Islet precursor cell (in vitro differentiated cells): ENCODE measurements at places on chromosomes 5 and 9.

DNA sequence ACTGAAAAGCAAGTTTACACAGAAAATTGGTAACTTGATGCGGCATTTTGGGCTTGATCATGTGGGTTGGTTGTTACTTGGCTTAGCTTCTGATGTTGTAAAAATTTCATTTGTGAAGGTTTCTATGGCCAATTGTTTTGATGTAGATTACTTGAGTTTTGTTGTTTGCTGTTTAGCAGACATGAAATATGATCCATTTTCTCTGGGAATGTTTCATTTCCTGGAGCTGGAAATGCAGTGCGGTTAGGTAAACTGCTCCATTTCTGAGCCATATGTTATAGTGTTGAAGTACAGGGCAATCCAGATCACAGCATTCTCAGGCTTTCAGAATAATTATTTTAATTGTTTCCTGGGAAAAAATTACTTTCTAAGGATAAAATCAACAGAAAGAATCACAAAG is 396.9 kb downstream of the ENC1 start:
- no peak for DNase-seq

GRCh38 chr5:38263983-38264382 is 5.6 kb downstream of the EGFLAM start:
- no peak for DNase-seq

DNA sequence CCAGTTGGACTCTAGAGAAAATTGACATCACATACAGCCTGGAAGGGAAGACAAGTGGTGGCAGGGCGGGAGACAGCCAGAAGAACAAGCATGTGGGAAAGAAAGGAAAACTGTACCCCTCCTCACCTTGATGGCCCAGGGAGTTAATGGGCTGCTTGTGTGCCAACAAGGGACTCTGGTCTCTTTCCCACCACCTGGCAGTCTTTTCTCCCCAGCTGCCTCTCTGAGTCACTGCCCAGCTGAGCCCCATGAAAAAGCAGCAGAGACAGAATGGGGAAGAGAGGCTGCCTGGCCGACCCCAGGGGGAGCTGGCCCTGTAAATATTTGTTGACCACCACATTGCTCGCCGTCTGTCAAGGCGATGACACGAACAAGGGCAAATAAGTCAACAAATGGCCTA is 359.4 kb downstream of the ENC1 start:
- DNase-seq = peak; percentile 73

- DNase-seq = no peak
Observed at GRCh38 chr5:14824499-14824898, 47.1 kb downstream of the ANKH start.

DNA sequence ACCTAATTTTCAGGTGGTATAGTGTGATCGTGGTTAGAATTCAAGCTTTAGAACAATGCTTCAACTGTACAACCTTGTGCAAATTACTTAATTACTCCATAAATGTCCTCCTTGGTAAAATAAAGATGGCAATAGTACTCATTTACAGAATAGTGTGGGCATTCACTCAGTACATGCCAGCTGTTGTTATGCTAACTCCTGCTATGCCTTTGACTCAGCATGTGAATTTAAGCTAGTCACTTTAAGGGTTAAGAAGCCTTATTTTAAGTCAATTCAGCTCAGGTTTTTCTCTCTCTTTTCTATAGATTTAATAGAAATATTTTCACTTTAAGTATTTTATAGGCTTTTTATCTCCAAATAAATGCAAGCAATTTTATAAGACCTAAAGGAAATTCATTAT is 335.6 kb upstream of the ITGA1 start:
- no peak for DNase-seq

DNA sequence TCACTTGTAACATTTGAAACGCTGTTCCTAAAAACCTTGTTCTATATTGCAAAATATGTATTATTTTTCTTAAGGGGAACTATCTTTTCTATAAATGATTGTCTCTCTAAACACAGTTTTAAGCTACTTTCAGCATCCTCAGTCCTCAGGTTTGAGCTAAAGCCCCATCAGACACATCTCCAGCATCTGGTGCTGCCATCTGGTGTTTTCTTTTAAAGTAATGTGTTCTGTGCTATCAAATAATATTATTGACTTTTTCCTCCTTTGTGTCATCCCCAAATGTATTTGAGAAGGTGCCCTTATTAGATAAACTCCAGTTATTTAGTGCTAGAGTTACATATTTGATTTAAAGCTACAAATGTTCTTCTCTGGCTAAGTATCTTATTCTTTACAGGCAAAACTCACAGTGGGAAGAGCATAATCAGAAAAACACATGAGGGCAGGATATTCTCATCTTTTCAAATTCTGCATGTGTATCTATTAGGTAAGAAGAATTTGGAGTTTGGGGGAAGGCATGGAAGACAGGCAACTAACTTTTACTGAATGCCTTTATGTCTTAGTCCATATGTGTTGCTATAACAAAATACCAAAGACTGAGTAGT is 27.5 kb downstream of the ZNF474 start:
- no peak for DNase-seq

DNA sequence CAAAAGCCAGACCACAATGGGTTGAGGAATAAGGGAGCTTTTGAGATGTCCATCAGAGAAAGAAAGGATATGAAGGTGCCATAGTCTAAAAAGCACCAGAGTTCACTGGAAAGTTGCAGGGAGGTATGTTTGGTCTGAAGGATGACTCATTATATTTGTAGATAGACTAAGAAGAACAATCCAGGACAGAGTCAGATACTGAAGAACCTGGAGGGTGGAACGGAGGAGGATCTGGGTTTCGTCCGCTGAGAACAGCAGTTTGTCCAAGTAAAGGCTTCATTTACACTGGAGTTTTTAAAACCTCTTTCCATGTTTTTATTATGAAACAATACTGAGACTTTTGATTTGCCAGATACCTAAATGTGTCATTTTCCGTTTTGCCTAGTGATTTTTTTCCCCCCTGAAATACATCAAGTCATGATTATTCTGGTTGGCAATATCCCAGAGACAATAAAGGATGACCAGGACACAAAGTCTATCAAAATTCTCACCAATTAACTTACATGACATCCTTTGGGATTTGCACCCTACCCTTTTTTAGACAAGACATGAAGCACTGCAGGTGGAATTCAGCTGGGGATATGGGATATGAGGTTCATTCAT is 219.9 kb downstream of the MLLT3 start:
- no peak for DNase-seq

GRCh38 chr9:34993502-34994259 is 4.1 kb downstream of the DNAJB5 start:
- DNase-seq = peak; percentile 72

DNA sequence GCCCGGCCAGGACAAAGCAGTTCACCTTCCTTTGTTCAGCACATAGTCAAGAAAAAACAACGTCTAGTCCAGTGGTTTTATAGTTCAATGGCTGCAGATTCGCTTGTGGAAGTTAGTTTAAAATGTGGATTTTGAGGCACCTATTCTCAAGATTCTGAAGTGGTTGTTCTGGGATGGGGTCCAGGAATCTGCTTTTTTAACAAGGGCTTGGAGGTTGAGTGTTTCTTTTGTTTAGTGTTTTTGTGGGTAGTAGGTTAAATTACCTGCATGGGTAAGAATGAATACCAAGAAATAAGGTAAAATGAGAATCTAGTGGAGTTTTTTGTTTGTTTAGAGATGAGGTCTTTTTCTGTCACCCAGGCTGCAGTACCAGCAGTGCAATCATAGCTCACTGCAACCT is 28.4 kb upstream of the NADK2 start:
- no peak for DNase-seq
